EH (cell line): ENCODE measurements at places on chromosomes 7 and 10.
A peak's percentile ranks its signal among the peaks of the same experiment; 100 is the strongest.

GRCh38 chr10:34373211-34373610 is 441.9 kb downstream of the PARD3 start:
- DNase-seq, result no peak

DNA sequence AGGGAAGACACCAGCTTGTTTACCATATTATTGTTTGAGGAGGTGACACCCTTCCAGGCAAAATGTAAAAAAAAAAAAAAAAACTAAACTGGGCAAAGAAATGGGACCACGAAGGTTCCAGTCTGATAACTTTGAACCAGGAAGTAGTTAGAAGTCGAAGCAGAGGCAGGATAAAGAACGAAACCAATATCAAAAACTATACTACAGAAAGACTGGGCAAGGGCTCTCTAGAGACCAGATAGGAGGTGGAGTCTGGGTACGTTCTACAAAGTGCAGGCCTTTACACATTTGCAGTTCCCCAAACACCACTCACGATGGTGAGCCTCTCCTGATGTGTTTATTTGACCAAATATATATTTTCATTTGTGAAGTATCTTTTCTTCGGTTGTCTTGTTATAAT is 125.7 kb upstream of the CDK1 start:
- no peak for DNase-seq

DNA sequence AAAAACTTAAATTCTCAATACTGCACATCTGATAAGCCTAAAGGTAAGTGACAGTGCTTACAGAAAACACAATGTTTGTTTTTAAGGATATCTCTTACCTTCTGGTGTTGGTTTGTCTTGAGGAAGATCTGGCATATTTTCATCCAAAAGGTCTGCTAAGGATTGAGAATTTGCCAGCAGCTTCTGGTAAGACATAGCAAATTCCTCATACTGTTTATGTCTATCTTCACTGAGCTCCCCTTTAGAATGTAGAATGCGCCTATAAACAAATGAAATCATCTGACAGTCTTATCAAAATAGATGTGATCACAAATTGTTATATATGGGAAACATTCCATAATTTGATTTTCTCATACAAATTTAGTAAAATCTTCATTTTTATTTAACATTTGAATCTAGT is 28.7 kb downstream of the UPF2 start:
- DNase-seq, result no peak

DNA sequence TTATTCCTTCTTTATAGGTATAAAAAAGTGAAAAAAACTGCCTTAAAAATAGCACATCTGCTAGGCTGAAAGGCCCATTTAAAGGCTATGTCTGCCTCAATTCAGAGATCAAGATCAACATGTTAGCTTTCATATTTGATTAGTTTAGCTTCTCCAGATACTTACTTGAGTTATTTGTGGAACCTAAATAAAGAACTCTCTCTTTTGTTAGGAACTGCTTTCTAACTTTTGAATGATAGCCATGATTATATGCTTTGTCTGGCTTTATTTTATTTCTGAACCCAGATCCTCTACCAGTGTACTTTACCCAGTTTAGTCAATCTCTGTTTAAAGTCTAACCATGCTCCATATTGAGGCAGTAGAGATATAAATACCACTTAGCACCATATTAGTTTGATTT is 515.5 kb upstream of the SEMA3D start:
- DNase-seq, result no peak

GRCh38 chr7:115033917-115034459 is 112.1 kb downstream of the MDFIC start:
- DNase-seq, result no peak

DNA sequence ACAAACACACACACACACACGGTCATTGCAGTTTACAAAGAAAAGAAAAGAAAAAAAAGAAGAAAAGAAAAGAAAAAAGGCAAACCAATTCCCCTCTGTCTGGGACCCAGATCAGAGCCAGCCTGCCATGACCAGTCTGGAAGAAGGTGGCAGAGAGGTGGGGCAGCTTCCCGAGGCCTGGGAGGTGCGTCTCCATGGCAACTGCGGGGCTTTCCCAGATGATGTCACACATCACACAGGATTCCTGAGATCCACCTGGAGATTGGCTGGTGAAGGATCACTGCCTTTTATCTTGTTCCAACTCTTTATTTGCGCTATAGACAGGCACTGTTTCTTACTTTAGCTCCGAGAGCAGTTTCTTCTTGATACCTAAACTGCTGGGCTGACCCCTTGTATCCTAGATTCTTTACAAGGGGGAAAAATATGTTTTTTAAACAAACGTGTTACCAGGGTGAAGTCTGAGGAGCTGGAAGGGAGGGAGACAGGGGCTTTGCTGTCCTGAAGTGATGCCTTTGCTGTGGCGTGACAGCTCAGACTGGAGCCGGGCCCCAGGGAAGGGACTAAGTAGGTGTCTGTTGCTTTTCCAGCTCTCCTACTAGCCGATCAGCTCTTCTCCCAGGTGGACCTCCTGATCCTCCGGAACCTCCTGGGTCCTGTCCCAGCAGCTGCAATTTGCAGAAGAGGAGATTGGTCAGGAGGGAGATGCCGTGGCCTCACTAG is 298.5 kb downstream of the KLF6 start:
- DNase-seq, result peak; percentile 31

DNA sequence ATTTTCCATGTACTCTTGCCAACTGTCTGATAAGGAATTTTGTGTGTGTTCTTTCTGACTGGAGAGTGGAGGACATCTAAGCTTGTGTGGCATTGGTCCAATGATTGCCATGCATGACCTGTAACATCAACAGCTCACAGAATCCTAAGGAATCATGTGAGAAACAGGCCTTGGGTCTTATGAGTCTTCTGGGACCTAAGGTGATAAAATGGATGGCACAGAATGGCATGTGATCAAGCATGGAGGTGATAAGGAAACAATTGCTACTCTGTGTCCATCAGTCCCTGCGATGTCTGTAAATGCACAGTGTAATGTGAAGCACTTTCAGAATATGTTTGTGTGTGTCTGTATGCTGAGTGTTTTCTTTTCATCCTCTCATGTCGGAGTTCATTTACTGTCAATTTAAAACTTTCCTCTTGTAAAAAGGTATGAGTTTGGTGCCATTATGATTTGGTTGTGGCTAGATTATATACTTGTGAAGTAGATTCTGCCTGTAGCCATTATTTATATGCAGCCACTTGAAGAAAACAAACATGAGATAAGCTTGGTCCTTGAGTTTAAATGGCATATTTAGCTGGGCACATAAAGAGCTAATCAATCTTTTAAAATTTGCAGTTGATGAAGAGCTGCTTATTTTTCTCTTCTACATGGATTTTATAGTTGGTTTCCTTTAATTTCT is 127.5 kb downstream of the VPS50 start:
- no peak for DNase-seq

- DNase-seq, result no peak
Observed at GRCh38 chr7:19834566-19834965, 61.1 kb upstream of the TMEM196 start.

DNA sequence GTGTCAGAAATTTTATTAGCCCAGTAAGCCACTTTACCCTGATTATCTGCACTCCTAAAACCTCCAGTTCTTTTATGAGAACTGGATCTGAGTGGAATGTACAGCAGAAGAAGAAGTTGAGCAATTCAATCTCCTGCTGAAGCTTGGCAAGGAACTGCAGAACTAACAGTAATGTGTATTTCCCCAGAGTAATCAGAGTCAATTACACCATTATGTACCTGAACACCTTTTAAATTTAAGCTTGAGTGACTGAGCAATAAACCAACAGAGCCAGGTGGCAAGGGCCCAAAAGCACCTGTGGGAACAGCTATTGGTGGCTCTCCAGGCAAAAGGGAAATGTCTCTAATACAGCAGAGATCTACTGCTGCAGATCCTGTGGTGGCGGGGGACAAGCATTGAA is 40.1 kb upstream of the AKR1C2 start:
- no peak for DNase-seq

DNA sequence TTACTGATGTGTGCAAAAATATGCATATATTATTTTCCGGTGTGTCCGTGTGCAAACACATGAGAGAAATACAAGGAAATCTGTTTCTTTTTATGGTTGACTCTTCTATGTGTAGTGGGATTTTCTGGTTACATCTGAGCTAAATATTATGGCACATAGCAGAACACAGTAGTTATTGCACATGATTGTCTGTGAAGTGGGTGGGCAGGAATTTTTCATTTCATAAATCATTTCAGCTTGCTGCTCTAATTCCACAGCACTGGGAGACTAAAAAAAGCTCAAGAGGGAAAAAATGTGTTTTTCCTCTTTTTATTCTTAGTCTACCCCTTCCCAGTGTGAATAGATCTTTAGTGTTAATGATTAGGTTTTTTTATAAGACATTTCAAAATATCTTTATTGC is 197.9 kb downstream of the MBL2 start:
- no peak for DNase-seq

DNA sequence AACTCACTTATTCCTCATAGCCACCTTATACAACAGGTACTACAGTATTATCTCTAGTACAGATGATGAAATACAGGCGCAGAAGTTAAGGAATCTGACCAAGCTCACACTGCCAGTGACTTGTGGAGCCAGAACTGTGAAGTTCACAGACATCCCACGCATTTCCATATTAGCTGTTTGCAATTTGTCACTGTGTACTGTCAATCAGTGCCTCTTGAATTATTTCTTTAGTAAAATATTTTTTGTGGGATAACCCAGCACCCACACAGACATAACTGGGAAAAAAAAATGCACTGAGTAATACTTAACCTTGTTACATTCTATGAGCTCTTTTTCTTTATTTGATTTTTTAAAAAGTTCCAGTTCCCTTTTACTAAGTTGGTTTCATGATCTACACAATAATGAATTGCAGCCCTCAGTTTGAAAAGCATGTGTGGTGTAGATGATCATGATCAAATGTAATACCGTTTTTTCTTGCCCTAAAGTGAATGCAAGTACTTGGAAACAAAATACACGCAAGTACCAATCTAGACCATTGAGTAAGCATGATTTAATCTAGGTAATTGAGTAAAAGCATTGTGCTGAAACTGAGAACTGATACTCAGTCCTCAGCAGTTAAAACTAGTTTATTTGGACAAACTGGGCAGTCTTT is 14.1 kb downstream of the CUL1 start:
- peak; percentile 18 for DNase-seq

- DNase-seq, result no peak
Observed at GRCh38 chr7:76185187-76185896, 16.4 kb upstream of the SRRM3 start.

DNA sequence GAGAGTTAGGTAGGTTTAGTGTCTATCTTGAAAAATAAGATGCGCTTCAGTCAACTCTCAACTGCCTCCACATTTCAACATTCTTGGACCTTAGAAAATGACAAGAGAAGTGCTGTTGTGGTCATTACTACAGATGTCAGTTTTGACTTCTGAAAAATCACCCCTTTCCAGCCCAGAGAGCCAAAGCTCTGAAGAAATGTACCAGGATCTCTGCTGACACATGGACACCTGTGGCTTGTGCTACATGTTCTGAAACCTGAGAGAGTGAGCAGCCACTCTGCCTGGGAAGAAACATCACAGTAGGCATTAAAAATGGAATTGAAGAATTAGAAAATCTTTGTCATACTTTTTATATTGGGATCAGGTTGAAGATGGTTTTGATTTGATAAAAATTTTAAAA is 35.9 kb upstream of the FEZF1 start:
- DNase-seq, result no peak

DNA sequence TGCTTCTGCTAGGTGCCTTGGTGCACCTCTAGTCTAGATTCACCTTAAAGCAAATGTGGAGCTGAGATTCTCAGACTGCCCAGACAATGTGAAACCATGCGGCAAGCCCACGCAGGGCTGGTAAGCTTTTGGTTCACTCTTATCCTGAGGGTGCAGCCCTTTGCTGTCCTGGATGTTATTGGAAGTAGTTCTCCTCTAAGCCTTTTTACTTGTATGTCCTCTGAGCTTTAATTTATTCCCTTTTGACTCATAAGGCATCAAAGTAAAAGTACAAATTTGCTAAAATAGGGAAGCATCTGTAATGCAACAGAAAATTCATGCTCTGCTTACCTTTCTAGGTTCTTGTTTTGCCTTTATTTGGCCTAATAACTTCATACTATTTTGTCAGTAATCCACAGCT is 186.8 kb downstream of the MACC1 start:
- DNase-seq, result no peak
